Left renal pelvis (tissue), 4 donors: ENCODE measurements at places on chromosomes 3 and 15. TPM values are rescaled to one million over a fixed set of nuclear protein-coding genes. Genes with fewer than 3 reads are reported as not detected.

SLC12A1 gene
- polyA plus RNA-seq: 407 TPM

GCHFR gene
- 47.2 TPM for polyA plus RNA-seq

SLC24A5 gene
- 0.49 TPM for polyA plus RNA-seq

MED12L gene
- polyA plus RNA-seq: 2.7 TPM

ALDH1A3 gene
- 7.5 TPM for polyA plus RNA-seq

ANKUB1 gene
- polyA plus RNA-seq: not detected

AGBL1 gene
- 0.06 TPM for polyA plus RNA-seq

ARPIN gene
- polyA plus RNA-seq: 30.5 TPM

ZPLD1 gene
- polyA plus RNA-seq: 0.89 TPM

KNG1 gene
- 157 TPM for polyA plus RNA-seq

SPATA12 gene
- polyA plus RNA-seq: 0.09 TPM

PRR20G gene
- not detected for polyA plus RNA-seq

POPDC2 gene
- polyA plus RNA-seq: 4.5 TPM

OR5K2 gene
- polyA plus RNA-seq: 0.29 TPM

DNA sequence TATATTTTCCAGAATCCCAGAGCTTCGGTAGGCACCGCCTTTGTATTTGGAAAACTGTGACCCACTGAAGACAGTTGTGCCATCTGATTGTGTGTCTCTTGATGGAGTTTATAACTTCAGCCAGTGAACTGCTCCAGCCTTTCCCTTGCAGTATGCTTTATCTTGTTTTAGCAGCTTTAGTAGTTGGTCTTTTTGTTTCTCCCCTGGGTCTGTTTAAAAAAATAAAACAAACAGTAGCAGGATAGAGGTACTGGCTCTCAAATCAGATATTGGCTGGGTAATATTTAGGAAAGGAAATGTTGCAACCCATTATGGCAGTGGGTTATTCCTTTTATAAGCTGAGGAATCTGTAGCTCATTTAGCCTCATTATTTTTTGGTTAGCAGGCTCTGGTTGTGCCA lies 151.5 kb upstream of the BFSP2 start:
- no peak for DNase-seq

DNA sequence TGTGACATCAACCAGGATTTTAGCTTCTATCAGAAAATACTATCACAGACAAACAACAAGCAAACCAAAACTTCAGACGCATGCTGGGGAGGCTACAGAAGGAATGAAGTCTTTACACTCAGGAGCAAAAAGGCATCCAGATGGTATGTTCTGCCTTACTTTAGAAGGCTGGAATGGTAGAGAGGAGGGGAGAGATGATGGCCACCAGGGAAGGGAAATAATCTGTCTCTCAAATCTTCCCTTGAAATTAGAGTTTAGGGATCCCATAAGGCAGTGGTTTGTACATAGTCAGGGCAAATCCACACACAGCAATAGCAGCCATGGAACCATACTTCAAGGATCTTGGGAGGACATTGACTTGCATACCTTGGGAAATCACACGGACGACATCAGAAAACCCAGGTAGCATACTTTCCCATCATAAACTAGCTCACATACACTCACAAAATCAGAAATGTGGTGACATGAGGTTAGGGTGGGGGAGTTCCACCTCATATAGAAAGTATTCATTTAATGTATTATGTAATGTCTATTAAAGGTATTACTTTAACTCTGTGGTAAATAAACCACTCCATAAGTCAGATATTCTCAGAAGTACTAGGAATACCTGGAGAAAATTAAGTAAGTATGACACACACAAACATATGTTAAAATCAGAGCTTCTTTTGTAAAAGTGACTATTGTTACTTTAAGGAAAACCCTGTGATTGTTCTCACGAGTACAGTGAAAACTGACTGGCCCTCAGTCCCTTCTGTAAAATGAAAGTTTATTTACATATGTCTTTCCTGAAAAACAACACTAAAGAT lies 9.4 kb downstream of the BTLA start:
- DNase-seq: no peak

GRCh38 chr15:100737214-100737613 lies 134.8 kb downstream of the ASB7 start:
- DNase-seq: no peak

GRCh38 chr15:101027273-101027901 lies 108.2 kb downstream of the LRRK1 start:
- DNase-seq: no peak

DNA sequence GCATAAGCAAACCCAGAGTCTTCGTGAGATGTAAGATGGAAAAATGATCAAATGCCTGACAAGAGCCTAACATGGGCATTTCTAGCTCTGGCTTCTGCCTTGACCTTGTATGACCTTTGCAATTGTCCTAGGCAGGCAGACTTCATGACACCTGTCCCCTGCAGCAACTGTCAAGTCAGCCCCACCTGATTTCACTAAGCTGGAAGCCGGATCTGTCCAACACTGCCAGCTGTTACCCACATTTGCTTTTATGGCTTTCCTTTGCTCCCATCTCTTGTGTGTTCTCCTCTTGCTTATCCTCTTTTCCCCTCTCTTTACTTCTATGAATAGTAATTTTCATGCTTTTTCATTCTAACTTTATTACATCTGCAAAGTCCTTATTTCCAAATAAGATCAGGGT lies 48.5 kb upstream of the TNIK start:
- DNase-seq: no peak

DNA sequence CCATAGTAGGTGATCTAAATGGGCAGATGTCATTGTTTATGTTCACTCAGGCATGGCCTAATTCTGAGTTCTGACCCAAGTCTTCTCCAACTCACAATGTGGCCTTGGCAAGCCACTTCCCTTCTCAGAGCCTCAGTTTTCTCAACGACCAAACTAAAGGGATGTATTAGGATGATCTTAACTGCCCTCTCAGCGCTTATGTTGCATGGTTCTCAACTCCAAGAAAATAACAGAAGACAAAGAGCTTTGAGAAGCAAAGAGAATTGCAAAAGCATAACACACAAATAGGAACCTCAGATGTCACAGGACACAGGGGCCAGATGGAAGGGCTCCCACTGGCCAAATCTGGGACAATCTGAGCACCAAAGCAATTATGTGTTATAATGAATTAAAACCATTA lies 8.6 kb downstream of the RHCG start:
- DNase-seq: no peak

DNA sequence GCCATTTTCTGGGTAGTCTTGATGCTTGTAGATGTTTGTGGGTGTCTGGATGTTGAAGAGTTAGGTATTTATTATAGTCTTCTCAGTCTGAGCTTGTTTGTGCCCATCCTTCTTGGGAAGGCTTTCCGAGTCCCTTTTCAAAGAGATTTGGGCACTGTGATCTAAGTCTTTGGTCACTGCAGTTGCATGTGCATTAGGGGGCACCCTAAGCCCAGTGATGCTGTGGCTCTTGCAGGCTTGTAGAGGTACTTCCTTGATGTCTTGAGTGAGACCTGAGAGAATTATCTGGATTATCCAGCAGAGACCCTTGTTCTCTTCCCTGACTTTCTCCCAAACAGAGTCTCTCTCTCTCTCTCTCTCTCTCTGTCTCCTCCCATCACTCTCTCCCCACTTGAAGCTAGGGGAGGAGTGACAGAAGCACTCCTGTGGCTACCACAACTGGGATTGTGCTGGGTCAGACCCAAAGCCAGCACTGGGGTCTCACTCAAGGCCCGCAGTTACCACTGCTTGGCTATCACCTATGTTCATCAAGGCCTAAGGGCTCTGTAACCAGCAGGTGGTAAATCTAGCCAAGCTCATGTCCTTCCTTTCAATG lies 68.5 kb downstream of the TMCO5A start:
- DNase-seq: no peak

DNA sequence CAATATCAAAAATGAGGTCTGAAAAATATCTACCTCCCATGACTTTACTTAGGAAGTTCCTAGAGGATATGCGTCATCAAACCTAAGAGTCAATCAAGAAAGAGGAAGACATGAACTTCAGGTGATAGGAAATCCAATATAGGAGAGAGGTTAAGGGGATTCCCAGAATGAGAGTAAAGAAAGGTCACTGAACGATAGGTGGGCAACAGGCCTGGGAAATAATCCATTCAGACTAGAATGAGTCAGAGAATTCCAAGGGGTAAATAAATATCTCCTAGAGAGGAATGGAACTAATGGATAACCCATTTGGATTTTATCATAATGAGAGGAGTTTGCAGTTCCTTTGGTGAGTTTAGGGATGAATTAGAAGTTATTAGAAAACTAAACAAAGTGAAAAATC lies 131.1 kb upstream of the NUDT16 start:
- DNase-seq: no peak

DNA sequence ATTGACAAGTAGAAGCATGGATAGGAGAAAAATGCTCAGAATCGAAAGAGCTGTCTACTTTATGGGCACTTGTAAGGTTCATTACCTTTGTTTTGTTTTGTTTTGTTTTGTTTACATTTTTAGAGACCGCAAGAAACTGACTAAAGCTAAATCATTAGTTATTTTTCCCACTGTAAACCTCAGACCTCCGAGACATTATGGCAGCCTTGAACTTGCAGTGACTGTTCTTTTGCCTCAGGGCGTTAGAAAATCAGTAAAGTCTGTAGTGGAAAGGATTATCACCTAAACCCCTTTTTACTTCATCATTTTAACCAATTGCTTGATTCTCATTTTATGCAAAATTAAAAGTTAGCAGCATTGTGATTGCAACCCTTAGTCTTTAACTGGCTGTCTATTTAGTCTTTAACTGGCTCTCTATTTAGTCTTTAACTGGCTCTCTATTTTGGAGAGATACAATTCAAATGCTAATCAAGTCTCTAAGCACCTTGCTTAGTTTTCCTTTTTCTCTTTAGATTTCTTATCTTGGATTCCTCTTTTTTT lies 383.3 kb upstream of the ROBO2 start:
- no peak for DNase-seq

DNA sequence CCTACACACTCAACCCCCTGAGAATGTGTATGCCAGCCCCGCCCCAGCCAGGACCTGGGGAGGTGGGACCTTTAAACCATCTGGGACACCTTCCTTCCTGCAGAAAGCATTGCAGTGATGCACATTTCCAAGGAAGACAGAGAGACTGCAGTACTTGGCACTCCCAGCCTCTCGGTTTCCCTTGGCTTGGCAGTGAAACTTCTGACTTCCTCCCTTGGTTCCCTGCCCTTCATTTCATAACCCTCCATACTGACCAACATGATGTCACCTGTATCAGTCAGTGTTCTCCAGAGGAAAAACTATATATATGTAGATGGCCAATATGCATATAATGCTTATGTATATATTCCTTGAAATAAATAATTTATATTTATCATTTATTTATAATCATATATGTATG lies 103.2 kb downstream of the SST start:
- DNase-seq: no peak

DNA sequence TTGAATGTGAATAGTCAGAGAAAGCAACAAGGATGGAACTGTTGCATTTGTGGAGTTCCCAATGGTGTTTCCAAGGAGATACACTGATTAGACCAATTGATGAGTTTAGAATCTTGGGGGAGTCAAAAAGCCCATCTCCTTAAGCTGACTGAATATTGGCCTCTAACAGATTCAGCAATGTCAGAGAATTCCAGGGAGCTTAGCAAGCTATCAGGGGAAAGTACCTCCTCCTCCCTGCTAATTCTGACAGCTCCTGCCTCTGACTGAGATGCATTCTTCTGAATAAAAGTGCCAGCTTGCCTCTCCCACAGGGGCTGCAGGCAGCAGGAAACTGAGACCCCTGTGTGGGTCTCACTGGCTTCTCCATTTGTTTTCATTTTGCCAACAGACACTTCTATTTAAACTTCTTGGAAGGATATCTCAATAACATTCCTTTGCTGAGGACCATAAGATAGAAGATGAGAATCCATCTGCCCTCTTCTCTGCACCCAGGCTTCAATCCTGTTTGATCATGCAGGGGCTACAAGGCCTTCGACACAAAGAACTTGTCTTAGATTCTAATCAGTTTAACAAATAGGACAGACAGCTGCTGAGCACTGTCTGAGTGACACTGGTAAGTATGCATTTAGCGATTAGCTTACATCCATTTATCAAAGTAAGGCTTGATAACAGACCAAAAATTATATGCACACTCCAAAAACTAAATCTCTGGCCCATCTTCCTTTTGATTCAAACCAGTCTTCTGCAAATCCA lies 1080.8 kb downstream of the TUSC7 start:
- DNase-seq: no peak

- DNase-seq: no peak
These were observed 255.3 kb upstream of the UBE2E2 start for GRCh38 chr3:22947851-22948250.

- no peak for DNase-seq
These were observed 185.7 kb downstream of the CGGBP1 start for GRCh38 chr3:87873136-87873535.

GRCh38 chr3:31571325-31571724 lies 38.6 kb downstream of the STT3B start:
- DNase-seq: no peak

DNA sequence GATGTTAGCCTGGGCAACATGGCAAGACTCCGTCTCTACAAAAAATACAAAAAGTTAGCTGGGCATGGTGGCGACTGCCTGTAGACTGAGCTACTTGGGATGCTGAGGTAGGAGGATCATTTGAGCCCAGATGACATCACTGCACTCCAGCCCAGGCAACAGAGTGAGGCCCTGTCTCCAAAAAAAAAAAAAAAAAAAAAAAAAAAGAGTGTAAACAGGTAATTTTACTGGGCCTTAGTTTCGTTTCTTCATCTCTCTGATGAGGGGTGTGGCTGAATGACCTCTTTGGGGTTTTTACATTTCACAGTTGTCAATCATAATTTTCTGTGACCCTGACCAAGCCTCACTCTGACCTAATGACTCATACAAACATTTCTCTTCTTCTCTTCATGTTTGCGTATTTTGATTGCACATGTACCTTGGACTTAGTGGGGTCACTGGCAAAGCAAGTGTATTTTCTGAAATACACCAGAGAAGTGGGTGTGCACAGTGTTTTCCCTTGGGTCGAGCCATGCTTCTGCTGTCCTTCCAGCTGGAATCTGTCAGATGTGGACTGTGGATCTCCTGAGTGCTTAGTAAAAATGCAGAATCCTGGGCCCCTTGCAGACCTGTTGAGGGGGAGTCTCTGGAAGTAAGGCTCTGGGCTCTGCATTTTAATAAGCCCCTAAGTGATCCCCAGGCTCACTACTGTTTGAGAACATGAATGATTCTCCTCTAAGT lies 140.5 kb downstream of the FNDC3B start:
- no peak for DNase-seq

GRCh38 chr15:63157891-63158431 lies 684 bp upstream of the RPS27L start:
- DNase-seq: peak; percentile 58

DNA sequence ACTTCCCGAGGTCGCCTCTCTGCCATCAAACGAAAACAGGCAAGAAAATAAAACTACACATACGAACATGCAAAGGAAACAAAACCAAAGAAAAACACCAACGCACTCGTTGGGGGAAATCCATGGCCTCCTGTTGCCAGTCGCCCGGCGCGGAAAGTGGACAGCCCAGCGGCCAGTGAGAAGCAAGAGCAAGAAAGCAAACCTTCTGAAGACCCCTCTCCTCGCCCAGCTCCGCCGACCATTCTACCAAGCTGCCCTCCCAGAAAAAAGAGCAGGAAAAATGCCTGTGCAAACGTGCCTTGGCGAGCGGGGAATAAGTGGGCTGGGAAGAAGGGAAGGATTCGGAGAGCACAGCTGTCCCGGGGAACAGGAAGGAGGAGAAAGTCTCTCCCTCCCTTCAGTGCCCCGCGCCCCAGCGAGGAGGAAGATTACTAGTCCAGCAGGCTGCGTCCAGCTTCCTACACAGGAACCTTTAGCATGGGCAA lies 802 bp upstream of the NECTIN3 start:
- DNase-seq: no peak

GRCh38 chr15:30859091-30859874 lies 44.4 kb upstream of the FAN1 start:
- no peak for DNase-seq
